Activated naive CD4-positive, alpha-beta T cell (primary cell): ENCODE measurements at places on chromosomes 3 and 15.

GRCh38 chr3:55690177-55690576, 203.1 kb upstream of the WNT5A start:
- no peak for DNase-seq

- DNase-seq: no peak
Measured at GRCh38 chr3:113214917-113215595, 3.7 kb downstream of the BOC start.

- no peak for DNase-seq
Measured at GRCh38 chr3:143865302-143865701, 17.0 kb upstream of the SLC9A9 start.

DNA sequence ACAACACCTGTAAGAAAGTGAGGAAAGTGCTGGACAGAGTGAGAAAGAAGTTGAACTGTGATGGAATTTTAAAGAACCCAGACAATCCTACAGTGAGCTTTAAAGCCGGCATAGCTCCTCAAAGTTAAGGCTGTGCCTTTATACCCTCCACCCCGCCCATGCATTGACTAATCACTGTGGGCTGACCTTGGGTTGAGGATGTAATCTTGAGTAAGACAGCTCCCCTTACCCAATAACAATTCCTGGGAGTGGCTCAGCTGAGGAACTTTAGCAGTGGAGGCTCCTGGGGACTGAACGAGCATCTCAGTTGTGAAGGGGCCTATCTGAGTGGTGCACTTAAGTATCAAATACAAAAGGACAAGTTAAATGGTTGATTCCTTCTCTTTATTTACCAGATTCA, 35.7 kb upstream of the ZNF770 start:
- DNase-seq: no peak

DNA sequence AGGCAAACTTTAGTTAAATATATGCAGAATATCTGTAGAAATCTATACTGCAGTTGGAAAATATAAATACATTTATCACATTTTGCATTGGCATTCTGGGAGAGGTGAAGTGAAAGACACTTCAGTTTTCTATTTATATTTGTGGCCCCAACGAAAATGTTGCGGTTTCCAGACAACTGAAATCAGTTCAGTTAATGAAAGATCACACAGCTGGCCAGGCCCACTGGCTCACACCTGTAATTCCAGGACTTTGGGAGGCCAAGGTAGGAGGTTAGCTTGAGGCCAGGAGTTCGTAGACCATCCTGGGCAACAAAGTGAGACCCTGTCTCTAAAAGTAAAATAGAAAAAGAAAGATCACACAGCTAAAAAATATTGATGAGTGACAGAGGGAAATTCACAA, 11.9 kb upstream of the CLASP2 start:
- no peak for DNase-seq

- no peak for DNase-seq
Measured at GRCh38 chr3:33377931-33378330, 62.3 kb downstream of the UBP1 start.

DNA sequence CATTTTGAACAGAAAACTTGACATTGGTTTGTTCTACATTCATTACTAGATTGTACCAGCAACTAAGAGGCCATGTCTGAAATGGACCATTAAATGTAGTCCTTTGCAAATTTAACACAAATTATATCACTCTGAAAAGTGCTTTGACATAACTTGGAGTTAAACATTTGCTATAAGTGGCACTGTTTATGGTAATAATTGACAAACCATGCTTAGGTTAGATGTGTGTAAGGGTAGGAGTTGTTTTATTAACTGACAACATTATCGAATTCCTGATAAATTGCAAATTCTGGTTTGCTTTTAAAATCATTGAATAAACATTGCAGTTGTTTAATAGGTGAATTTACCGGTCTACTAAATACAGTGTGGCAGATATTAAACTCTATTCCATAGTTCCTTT, 6.1 kb upstream of the TMEM207 start:
- DNase-seq: no peak

GRCh38 chr3:125645616-125646015, 50.3 kb upstream of the OSBPL11 start:
- DNase-seq: no peak

GRCh38 chr15:52378746-52379394, 83.3 kb upstream of the MYO5C start:
- DNase-seq: no peak

DNA sequence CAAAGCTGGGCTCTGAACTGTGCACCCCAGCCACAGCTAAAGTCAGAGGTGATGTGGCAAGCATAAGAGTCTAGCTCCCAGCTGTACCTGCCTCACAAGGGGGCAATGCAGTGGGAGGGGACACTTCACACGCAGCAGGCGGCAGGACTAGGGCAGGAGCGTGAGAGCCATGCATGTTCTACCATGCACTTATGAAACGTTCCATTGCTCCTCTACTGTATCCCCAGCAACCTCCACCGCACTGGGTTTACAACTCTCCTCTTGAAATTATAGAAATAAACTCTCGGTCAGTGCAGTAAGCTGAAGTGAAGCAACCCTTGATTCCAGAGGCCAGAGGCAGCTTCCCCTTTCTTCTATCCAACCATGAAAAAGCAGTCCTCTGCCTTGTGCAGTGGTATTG, 298.6 kb upstream of the STT3B start:
- no peak for DNase-seq

DNA sequence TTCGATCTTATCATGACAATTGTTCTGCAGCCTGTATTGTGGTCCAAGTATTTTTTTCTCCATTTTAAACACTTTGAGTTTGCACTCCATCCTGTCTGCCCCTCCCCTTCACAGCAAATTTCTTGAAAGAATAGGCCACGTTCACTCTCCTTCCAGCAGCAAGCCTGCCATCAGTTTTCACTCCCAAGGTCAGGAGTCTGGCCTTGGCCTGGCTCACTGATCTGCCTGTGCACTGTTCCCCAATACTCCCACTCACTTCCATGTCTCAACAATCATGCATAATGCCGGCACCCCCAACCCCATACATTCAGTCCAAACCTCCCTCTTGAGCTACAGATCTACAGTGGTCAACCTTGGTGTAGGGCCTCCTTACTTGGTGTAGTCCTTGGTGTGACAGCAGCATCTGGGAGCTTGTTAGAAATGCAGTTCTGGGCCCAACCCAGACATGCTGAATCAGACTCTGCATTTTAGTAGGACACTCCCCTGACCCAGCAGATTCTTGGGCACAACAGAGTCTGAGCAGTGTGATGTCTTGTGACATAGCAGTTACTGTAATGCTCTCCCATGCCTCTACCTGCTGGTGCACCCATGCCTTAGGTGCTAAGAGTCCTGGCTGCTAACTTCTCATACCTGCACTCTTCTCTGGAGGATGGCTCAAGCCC, 58.3 kb upstream of the XCR1 start:
- no peak for DNase-seq

DNA sequence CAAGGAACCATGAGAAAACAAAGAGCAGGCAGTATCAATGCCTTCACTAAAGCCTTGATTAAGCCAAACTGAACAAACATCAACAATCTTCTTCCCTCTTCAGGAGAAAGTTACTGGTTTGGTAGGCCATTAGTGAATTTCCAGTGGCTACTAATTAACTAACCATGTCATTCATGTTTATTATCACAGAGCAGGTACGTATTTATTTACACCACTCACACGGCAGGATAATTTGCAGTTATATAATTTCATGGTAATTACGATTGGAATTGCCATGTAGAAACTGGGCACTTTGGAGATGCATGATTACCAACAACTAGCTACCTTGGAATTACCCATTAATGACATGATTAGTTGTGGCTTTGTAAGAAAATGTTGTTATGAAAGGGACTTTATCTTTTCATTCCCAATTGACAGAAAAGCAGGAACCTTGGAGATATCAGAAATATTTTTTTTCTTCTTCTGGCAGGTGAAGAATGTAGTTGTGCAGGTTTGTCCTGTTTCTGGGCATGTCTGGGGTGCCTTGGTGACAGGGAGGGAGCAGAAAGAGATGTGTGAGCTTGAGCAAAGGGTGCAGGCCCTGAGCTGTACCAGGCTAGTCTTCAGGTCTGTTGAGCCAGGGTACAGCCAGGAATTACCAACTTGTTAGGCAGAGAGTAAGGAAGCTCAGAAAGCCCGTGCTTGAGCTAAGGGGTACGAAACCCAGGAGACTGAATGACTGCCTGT, 310.7 kb downstream of the RORA start:
- DNase-seq: no peak

GRCh38 chr15:52256930-52257733, 38.5 kb downstream of the MYO5C start:
- DNase-seq: no peak
